ENCODE measurements at places on chromosomes 7 and 10.

- DNase-seq: no peak
Observed at GRCh38 chr7:116493449-116493848, 6.1 kb upstream of the CAV2 start.

- DNase-seq: no peak
Observed at GRCh38 chr7:5457245-5457735, 33.7 kb upstream of the TNRC18 start.

DNA sequence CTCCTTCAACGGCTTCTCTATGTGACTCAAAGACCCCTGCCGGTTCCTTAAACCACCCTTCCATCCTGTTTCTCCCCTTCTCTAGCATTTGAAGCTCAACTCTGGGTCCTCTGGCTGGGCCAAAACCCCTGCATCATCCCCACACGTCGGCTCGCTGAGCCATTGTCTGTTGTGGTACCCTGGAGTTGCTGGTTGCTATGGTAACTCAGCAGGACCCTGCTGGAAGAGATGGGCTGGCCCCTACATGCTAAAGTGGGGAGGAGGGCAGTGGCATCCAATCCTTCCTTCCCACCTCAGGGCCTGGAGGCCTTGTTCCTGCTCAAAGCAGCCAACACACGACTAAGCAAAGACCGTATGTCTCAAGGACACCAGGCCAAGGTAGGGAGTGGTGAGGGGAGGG lies 452.5 kb downstream of the PLXNA4 start:
- DNase-seq: no peak

DNA sequence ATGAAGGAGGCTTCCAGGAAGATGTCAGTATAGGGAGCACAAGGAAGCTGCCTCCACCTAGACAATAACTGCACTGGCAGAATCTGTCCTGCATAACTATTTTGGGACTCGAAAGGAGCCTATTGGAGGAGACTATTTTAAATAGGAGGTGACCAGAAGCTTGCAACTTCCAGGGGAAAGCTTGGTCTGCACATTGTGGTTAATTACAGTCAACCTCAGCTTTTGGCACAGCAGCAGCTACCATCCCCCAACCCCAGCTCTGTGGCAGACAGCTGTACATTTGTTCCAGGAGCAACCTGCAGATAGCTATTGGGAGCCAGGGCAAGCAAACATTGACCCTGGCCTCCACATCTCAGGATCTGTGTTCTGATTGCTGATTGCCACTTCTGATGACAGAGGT lies 46.3 kb upstream of the NANOS1 start:
- DNase-seq: no peak

- DNase-seq: peak; percentile 16
Observed at GRCh38 chr7:71243736-71244410, 111.9 kb downstream of the GALNT17 start.

DNA sequence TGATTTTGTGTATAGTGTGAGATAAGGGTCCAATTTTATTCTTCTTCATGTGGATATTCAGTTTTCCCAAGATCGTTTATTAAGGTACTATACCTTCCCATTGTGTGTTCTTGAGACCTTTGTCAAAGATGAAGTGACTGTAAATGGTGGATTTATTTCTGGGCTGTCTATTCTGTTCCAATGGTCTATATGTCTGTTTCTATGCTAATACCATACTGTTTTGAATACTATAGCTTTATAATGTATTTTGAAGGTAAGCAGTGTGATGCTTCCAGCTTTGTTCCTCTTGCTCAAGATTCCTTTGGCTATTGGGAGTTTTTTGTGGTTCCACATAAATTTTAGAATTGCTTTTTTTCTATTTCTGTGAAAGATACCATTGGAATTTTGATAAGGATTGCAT lies 8.7 kb upstream of the VWDE start:
- no peak for DNase-seq

DNA sequence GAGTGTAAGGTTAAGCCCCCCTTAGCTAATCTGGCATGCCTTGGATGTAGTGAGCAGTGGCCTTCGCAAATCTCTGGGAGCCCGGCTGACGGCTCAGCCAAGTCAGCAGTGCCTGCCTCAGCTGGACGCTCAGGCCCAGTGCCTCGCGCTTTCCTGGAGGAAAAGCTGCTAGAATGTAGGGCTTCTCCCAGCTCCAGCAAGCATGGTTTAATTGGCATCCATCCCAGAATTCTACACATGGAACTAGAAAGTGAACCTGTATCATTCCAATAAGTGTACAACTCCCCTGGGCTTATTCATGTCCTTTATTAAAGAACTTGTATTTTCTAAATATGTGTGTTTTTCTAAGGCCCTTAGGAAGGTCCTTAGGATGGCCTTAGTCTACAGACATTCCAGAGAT lies 287.8 kb upstream of the SHH start:
- DNase-seq: no peak

DNA sequence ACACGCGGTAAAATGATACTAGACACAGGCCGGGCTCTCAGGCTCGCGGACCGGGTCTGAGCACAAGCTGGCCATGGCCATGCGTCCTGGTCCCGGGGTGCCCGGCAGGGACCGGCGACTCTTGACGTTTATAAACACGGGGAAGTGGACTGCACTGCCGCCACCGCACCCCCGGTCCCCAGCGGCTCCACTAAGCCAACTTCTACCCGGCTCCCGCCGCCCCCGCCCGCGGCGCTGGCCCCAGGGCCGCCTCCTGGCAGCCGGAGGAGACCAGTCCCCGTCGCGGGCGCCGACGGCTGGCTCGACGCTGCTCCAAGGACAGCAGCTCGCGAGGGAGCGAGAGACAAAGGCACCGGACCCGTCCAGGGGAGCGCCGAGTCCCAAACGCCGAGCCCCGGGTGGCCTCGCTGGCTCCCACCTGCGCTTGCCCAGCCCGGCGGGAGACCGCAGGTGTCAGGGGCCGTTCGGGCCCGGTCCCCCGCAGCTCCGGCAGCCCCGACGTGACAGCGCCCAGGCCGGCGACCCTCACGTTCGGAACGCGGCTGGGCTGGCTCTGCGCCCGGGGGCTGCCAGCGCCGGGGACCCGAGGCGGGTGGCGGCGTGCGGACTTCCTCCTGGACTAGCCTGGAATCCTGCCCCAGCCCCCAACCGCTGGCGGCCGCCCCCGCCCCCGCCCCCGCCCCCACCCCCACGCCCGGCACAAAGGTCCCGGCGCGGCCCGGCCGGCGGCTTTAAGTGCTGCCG lies 517 bp downstream of the ITGB1 start:
- DNase-seq: no peak

GRCh38 chr10:123417414-123417813 lies 248.7 kb upstream of the GPR26 start:
- DNase-seq: peak; percentile 8

- DNase-seq: no peak
Observed at GRCh38 chr7:1927937-1928644, 258.0 kb downstream of the ELFN1 start.

DNA sequence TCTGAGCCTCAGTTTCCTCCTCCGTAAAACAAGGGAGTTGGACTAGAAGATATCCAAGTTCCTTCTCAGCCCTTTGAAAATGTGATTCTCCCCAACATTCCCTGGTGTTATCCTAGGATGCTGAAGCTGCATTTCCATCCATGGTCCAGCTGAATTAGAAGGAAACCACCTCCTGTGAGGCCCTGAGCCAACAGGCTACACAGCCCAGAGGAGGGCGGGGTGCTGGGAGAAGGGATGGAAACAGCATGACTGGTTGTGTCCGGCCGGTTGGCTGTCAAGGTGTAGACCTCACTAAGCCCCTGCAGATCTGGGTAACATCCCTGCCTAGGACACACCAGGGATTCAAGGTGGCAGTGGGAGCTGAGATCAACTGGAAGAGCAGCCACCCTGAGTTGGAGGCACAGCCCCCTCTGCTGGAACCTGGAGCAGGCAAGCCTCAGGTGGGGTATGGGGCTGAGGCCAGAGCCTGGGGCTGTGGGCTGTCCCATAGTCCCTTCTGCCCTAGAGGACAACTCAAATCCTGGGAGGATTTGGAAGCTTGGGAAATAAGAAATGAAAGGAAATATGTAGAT lies 72.0 kb downstream of the PAX2 start:
- DNase-seq: no peak

DNA sequence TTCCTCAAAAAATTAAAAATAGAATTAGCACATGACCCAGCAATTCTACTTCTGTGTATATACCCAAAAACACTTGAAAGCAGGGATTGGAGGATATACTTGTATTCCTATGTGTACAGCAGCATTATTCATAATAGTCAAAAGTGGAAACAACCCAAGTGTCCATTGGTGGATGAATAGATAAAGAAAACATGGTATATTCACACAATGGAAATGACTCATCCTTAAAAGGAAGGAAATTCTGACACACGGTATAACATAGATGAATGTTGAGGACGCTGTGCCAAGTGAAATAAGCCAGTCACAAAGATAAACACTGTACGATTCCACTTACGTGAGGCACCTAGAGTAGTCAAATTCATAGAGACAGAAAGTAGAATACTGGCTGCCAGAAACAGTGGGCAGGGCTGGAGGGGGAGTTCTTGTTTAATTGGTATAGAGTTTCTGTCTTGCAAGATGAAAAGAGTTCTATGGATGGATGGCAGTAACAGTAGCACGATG lies 26.6 kb upstream of the KAT6B start:
- peak; percentile 83 for DNase-seq

DNA sequence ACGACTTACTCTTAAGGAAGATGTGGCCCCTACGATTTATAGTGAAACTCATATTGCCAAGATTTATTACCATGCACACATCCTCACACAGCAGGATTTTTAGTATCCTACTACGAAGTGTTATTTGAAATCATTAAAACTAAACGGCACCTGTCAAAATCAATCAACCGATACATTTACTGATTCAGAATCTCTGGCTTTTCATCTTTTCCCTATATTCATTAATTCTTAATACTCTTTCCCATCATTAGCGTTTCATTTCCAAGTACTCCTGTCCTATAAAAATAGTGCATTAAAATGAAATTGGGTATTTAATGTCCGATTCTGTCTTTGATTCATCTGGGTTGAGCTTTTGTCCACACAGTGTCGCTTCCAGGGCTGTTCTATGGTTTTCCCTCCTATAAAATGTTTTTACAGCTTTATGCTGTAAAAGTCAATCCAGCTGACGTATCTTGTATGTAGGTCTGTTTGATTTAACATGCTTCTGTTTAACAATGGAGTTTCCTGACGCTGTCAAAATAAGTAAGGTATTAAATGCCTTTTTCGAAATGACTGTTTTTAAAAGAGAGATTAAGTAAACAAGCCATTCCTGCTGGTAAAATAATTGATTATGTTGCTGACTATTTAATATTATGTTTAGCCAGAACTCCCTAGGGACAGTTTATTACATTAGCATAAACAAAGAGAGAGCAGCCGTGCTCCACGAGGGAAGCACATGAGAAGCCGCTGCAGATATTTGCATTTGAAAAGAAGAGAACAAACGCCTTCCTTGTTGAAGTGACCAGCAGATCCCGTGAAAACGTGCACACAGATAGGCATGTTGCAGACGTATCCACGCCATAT lies 22.3 kb upstream of the SFMBT2 start:
- DNase-seq: no peak

- DNase-seq: peak; percentile 19
Observed at GRCh38 chr7:146090023-146090645, 26.5 kb upstream of the CNTNAP2 start.

DNA sequence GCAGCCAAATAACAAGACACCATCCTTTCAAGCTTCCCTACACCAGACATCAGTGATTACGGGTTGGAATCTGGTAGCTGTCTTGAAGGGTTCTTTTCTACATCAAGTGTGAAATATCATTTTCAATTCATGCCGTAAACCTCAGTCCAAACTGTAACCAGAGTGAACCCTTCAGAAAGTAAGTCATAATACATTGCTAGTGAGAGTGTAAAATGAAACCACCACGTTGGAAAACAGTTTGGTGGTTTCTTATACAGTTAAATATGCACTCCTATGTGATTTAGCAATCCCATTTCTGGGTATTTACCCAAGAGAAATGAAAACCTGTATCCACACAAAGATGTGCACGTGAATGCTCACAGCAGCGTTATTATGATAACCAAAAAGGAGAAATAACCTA lies 25.6 kb upstream of the ZC3HAV1L start:
- DNase-seq: no peak

- DNase-seq: peak; percentile 86
Observed at GRCh38 chr10:50739618-50740292, at the start of gene ASAH2B. Gene ASAH2B (plus strand): TSS chr10:50739936. CDS start chr10:50745131, 5,195 bp downstream.

DNA sequence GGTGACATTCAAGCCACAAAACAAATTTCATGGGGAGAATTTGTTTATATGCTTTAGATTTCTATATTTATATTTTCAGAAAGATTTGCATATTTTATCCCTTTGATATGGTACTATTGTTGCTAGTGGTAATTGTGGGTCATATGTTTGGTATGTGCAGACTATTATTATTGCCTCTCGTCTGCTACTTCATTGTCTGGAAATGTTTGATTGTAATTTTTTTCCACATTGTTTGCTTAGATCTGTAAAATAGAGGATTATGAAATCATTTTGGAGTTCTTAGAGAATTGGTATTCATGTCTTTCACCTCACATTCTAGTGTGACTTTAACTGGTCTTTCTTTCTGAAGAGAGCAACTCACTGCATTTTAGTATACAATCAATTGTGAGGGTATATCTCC lies 44.7 kb downstream of the MYO3A start:
- DNase-seq: no peak

GRCh38 chr7:85478530-85478929 lies 291.7 kb upstream of the SEMA3D start:
- DNase-seq: no peak

GRCh38 chr7:136693166-136694119 lies 175.0 kb upstream of the CHRM2 start:
- no peak for DNase-seq

GRCh38 chr7:140347218-140347617 lies 51.1 kb downstream of the SLC37A3 start:
- no peak for DNase-seq

DNA sequence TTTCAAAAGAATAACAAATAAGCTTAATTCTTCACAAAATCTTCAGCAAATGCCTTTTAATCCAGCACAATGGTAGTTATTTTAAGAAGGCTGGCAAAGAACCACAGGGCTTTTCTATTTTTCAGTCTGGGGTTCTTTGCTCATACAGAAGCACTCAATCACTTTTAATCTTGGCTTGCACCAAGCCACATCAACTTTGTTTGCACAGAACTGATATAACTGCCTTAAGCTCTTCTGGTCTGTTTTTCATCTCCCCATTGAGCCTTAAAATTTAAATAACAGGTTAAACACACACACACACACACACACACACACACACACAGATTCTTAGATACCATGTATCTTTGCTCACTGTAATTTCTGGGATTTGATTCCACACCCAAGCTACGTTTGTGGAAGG lies 377.0 kb downstream of the GATA3 start:
- no peak for DNase-seq

DNA sequence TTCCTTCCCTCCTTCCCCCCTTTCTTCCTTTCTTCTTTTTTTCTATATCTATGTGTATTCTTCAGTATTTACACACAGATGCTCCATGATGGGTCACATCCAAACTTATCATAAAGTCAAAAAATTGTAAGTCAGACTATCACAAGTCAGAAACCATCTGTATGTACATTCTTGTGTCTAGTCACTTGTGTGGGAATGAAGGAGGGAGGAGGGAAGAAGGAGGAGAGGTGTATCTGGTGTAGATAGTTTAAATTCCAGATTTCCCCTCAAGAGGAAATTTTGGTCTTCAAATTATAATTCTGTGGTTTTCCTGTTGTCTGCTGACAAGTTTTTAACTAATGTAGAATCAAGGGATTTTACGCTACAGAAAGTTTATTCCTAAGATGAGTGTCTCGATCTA lies 287.2 kb downstream of the ETV1 start:
- DNase-seq: peak; percentile 50
